ENCODE measurements at places on chromosomes 16 and 17.

DNA sequence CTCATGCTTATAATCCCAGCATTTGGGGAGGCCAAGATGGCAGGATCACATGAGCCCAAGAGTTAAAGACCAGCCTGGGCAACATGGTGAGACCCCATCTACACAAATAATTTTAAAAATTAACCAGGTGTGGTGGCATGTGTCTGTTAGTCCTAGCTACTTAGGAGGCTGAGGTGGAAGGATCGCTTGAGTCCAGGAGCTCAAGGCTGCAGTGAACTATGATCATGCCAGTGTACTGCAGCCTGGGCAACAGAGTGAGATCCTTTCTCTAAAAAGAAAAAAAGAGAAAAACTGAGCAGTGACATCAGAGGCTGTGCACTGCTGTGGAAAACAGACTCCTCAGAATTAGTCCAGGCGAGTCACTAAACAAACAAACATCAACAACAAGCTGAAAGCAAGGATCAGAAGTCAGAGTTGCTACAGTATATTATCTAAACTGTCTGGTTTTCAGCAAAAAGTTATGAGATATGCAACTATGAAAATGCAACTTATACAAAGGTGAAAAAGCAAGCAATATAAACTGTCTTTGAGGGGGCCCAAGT is 39.3 kb downstream of the CBFB start:
- DNase-seq: no peak

GRCh38 chr17:46986366-46986765 is 7.3 kb upstream of the RPRML start:
- DNase-seq: no peak

GRCh38 chr16:66131156-66131807 is 235.2 kb upstream of the CDH5 start:
- peak; percentile 15 for DNase-seq

GRCh38 chr17:56322991-56323390 is 169.7 kb downstream of the ANKFN1 start:
- DNase-seq: no peak

DNA sequence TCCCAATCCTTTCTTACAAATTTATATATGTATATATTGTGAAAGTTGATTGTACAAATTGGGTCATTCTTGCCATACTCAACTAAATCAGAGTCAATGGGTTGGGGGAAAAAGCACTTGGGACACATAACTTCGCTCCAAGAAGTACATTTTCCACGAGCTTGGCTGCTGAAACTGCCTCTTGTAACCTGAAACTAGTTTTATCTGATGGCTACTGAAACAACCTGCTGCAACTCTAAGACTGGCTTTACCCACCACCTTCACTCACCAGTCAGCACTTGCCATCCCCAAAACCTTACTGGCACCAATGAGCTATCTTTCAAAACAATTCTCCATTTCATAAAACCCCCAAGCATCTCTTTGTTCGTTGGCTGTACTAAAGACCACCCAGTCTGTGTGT is 14.5 kb upstream of the MYCBPAP start:
- no peak for DNase-seq

DNA sequence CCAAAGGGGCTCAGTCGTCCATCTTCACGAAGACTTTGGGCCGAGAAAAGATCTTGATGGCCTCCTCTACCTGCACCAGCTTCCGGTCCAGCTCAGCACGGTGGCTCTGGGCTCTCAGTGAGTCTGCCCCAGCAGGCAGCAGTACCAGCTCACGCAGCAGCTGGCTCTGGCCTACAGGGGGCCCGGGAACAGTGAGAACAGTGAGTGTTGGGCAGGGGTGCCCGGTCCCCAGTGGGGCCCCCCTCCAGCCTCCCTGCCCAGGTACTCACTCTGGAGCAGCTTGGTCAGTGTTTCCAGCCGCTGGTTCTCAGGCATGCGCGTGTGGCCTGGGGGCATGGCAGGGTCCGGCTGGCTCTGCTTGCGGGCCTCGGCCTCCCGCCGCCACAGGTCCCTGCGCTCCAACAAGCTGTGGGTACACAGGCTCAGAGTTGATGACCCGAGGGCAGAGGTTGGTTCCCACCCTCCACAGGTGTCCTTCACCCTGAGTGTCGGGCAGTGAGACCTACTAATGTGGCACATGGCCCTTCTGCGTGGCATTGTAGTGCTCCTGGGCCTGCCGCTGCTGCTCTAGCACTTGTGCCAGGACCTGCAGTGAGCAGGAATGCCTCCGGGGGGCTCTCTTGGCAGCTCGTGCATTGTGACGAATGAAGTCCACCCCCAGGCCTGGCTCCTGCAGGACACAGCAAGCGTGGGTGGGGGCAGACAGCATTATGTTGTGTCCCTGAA is 2.6 kb downstream of the PARD6A start:
- DNase-seq: peak; percentile 13

DNA sequence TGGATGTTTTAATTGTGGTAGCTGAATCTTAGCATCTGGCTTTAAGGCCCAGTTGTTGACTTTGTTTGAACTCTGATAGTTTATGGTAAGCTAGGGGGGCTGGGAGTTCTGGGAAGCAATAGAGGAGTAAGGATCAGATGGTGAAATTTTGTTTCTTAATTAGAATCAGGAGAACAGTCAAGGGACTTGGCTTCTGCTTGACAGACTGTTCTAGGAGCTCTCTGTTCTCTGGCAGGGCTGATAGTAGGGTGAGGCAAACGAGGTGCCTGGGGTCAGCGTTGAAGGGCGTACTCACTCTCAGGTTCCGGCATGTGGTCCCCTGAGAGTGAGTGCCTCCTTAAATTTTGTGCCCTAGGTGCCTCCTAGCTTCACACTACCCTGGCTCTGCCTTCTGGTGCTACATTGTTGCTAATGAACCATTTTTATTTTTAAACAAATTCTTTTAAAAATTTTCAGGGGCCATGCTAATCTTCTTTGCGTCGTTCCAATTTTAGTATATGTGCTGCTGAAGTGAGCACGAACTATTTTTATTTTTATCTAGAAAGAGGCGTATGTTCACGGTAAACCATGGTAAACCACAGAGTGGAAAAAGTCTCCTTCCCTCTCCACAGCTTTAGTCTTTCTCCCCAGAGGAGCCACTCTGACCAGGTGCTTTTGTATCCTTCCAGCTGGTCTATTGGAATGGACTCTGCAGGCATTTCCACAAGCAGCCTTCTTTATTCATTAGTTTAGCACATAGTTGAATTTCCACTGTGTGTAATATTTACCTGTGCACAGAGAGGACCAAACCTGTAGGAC is 19.7 kb downstream of the SLC7A6 start:
- no peak for DNase-seq

- no peak for DNase-seq
Measured at GRCh38 chr17:43832168-43832975, 574 bp downstream of the MPP3 start.

DNA sequence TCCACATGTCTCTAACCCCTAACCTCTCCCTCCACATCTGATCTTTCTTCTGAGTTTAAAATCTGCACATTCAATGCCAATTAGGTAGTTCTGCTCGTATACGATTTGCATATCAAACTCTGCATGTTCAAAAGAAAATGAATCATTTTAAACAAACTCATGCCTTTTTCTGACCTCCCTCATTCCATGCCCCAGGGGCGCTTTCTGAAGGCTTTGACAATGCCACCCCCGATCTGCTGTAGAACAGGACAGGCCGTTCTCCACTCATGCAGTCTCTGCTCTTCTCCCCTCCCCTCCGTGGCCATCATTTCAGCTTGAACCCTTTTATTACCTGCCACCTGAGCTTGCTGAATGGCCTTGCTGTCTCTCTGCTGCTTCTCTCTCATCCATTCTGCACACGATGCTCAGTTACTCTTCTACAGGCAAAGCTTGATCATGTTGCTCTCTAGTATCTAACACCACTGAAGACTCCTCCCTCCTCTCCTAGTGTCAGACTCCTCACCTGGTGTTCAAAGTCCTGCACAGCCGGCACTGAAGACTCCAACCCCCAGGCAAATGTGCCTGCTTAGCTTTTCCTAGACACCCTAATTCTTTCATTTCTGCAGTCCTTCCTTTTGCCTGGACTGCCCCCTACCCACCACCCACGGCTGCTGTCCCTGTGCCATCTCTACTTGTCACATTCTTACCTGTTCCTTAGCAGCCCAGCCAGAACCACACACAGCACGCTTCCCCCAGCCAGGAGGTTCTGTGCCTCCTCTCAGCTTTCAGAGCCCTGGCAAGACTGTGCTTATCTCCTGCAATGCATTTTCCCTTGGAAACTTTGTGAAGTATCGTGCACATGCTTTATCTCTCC is 6.2 kb downstream of the TMEM238L start:
- DNase-seq: no peak

DNA sequence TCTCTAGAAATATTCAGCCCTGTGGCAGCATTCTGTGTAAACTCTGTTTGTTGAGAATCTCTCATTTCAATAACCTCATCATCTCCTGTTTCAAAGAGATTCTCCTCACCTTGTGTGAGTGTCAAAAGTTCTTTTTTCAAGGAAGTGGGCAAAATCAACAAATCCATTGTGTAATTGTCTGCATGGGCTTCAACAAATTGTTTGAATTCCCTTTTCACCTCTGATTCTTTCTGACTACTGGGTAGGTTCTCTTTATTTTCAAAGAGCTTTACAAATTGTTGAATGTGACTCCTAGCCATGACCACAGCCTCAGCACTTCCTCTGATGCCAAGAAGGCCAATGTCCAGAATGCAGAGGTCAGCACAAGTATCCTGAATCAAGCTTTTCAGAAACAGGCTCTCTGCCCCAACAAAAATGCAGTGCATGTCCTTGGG is 48.0 kb downstream of the N4BP1 start:
- DNase-seq: no peak

DNA sequence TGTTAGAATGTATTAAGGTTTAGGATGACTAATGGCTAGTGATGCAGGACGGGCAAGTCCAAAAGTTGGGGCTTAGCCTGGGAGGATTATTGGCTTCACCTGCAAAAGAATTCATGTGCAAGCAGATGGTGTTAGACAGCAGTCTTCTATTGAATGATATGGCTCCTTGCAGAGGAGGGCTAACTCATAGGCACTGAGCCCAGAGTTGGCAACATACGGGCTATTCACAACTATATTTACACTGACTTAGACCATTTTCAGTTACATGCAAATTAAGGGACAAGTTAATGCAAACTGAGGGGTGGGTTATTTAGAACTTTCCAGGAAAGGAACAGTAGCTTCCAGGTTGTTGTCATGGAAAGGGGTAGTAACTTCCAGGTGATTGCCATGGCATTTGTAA is 1017.1 kb upstream of the EEF2KMT start:
- no peak for DNase-seq

DNA sequence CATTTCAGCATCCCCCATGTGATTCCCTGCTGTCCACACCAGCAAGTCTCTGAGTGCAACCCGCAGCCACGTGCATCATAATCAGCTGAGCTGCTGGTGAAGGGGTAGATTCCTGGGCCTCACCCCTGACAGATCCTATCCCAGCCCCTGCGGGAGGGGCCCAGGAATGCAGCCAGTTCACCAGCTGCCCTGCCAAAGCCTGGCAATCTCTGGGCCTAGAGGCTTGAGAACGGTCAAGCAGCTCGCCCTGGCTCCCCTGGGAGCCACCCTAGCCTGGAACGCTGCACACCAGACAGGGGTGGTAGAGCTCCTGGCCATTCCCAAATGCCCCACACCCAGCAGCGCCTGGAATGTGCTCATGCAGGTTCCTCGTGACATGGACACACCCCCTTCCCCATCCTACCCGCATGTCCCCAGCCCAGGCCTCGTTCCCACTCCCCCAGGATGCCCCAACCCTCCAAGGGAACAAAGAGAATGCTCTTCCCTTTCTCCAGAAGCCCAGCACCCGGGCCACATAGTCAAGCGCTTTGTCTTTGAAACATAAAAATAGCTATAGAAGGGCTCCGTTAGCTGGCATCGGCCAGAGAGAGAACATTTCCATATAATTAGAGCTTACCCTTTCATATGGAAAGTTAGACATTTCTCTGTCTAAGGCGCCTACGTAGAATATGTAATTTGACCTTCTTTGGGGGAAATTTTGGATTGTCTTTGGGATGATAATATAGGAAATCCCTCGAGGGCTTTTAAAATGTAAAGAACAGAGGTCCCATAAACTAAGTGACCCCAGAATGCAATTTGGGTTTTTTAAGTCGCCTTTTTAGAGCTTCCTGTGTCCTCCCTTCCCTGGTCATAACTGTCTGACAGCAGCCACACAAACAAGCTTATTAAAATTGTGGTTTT is 3.4 kb downstream of the CEP295NL start:
- DNase-seq: no peak

- no peak for DNase-seq
Measured at GRCh38 chr17:77049440-77049839, 91.3 kb upstream of the SEC14L1 start.

- no peak for DNase-seq
Measured at GRCh38 chr17:62156949-62157348, 91.9 kb upstream of the MED13 start.

DNA sequence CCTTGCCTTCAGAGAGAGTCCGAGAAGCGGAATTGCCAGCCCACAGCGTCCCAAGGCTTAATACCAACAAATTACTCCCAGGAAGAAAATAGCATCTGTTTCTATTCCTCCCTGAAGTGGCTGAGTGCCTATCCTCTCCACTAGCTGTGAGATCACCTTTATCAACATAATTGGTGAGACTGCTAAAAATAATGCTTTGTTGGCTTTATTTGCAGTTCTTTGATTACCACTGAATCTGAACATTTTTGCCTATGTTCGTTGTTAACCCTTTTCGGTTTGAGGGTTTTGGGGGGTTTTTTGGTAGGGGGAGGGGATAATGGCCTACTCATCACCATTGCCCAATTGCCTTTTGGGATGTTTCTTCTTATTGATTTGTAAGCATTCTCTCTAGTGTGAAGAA is 31.0 kb downstream of the MMP15 start:
- DNase-seq: no peak

DNA sequence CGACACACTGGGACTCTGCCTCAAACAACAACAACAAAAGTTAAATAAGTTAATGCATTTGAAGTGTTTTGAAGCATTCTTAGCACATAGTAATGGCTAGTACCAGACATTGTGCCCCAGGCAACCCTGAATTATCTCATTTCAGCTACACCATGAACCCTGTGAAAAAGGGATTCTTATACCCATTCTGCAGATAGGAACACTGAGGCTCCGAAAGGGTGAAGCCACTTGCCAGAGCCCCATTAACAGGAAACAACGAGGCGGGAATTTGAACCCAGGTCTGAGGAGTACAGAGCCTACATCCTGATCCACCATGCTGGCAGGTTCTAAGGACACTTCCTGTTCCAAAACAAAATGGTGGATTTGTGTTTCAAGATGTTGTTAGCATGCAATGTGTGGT is 9.2 kb downstream of the GPR139 start:
- DNase-seq: no peak

- DNase-seq: no peak
Measured at GRCh38 chr16:4200781-4201137, 41.1 kb downstream of the SRL start.

- DNase-seq: no peak
Measured at GRCh38 chr17:80918731-80919130, 72.9 kb upstream of the CHMP6 start.

DNA sequence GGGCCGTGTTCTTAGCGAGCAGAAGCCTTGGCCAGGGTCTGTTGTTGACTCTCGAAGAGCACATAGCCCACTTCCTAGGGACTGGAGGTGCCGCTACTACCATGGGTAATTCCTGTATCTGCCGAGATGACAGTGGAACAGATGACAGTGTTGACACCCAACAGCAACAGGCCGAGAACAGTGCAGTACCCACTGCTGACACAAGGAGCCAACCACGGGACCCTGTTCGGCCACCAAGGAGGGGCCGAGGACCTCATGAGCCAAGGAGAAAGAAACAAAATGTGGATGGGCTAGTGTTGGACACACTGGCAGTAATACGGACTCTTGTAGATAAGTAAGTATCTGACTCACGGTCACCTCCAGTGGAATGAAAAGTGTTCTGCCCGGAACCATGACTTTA is 18.5 kb downstream of the RSPRY1 start:
- DNase-seq: no peak

Data from SW 1271 (cell line).